Left ventricle myocardium inferior (tissue), 1 donor: ENCODE measurements at places on chromosomes 6 and 20. TPM values are rescaled to one million over a fixed set of nuclear protein-coding genes. Genes with fewer than 3 reads are reported as not detected.

GRCh38 chr6:30495993-30496392 is 6.7 kb downstream of the HLA-E start:
- peaks cover 31% of the 10 kb centered on the region for H3K36me3 ChIP-seq
- peak overlapping the region; percentile 61 for H3K27ac ChIP-seq
- no peak for DNase-seq
- peaks cover 66% of the 10 kb centered on the region for H3K4me1 ChIP-seq
- no peaks in the 10 kb centered on the region for H3K27me3 ChIP-seq

DNA sequence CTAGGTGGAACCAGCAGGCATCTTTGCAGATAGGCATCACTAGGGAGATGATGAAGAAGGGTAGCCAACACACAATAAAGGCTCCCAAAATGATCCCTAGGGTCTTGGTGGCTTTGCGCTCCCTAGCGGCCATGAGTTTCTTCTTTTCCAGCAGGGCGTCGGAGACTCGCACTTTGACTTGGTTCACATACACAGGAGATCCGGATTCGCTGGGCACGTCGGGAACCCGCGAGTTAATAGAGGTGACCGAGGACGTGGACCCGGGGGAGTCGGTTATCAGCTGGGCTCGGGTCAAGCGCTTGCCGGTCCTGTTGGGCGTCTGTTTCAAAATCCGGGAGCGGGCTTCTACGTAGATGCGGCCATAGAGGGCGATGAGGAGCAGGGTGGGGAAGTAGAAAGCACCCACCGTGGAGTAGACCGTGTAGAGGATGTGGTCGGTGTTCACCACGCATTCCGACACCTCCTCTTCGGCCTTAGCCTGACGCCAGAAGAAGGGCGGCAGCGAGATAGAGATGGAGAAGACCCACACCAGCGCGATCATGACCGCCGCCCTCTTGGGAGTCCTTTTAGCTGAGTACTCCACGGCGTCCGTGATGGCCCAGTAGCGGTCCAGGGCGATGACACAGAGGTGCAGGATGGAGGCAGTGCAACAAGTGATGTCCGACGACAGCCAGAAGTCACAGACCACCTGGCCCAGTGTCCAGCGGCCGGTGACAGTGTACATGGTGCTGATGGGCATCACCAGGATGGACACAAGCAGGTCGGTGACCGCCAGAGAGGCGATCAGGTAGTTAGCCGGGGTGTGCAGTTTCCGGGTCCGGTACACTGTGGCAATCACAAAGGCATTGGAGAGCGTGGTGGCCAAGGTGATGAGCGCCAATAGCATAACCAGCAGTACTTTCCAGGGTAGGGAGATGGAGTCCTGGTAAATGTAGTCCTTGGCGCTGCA is 658 bp downstream of the HTR1B start:
- peak overlapping the region; percentile 66 for H3K4me3 ChIP-seq
- no peak overlapping the region for H3K27ac ChIP-seq
- H3K27me3 ChIP-seq: peaks cover 68% of the 10 kb centered on the region
- no peak for DNase-seq

- no peaks in the 10 kb centered on the region for H3K36me3 ChIP-seq
- peaks cover 9% of the 10 kb centered on the region for H3K4me1 ChIP-seq
- H3K27ac ChIP-seq: no peak overlapping the region
- H3K4me3 ChIP-seq: no peak overlapping the region
- no peaks in the 10 kb centered on the region for H3K27me3 ChIP-seq
- no peak for DNase-seq
Observed at GRCh38 chr20:46573234-46573633, 22.8 kb upstream of the OCSTAMP start.

GRCh38 chr6:130425537-130425936 is 59.7 kb downstream of the TMEM200A start:
- H3K4me3 ChIP-seq: no peak overlapping the region
- DNase-seq: no peak
- no peaks in the 10 kb centered on the region for H3K4me1 ChIP-seq
- H3K27me3 ChIP-seq: no peaks in the 10 kb centered on the region
- no peaks in the 10 kb centered on the region for H3K36me3 ChIP-seq
- no peak overlapping the region for H3K27ac ChIP-seq

The RHAG gene
- 0.44 TPM for total RNA-seq

The ZBTB46 gene
- total RNA-seq: 13.6 TPM

The C6orf15 gene
- total RNA-seq: not detected

DNA sequence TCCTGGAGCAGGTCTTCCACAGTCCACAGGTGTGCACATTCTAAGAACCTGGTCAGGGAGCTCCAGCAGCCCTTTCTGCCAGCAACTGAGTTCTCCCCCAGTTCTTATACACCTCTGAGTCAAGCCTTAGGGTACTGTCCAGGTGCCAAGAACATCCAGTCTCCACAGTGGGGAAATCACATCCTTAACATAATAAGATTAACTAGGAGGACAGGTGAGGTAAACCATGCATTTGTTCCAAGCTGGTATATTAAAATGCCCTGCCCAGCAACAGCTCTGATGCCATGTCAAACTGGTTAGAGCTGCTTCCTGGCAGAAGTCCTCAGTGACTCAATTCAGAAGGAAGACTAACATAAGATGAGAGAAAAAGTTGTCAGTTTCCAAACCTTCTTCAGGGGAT is 303.9 kb upstream of the SGK1 start:
- no peaks in the 10 kb centered on the region for H3K36me3 ChIP-seq
- no peak overlapping the region for H3K27ac ChIP-seq
- no peak overlapping the region for H3K4me3 ChIP-seq
- DNase-seq: no peak

- H3K27ac ChIP-seq: peak overlapping the region; percentile 72
- DNase-seq: peak; percentile 43
- peak overlapping the region; percentile 67 for H3K4me3 ChIP-seq
Observed at GRCh38 chr6:41427642-41428335, 92.4 kb downstream of the NCR2 start.

- no peak overlapping the region for H3K27ac ChIP-seq
- no peaks in the 10 kb centered on the region for H3K36me3 ChIP-seq
- DNase-seq: no peak
- H3K4me1 ChIP-seq: peaks cover 10% of the 10 kb centered on the region
- H3K27me3 ChIP-seq: peaks cover 7% of the 10 kb centered on the region
Observed at GRCh38 chr20:45440891-45441685, 25.1 kb downstream of the PIGT start.

DNA sequence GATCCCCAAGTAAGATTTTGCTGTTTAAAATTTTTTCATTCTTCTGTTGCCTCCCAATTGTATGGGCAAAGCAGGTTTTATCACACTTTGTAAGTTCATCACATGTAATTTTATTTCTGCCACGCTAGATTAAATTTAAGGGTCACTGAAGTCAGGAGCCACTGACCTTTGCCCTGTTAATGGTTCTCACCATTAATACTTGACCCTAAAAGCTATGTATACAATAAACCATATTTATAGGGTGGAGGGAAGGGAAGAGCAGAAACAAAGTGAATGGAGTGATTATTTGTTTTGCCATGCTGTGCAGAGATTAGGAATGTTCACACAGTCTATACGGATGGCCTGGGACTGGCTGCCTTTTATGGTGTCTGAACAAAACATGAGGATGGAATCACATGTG is 186.7 kb downstream of the BMP2 start:
- H3K27me3 ChIP-seq: no peaks in the 10 kb centered on the region
- no peak overlapping the region for H3K27ac ChIP-seq
- H3K4me1 ChIP-seq: no peaks in the 10 kb centered on the region
- H3K4me3 ChIP-seq: no peak overlapping the region

DNA sequence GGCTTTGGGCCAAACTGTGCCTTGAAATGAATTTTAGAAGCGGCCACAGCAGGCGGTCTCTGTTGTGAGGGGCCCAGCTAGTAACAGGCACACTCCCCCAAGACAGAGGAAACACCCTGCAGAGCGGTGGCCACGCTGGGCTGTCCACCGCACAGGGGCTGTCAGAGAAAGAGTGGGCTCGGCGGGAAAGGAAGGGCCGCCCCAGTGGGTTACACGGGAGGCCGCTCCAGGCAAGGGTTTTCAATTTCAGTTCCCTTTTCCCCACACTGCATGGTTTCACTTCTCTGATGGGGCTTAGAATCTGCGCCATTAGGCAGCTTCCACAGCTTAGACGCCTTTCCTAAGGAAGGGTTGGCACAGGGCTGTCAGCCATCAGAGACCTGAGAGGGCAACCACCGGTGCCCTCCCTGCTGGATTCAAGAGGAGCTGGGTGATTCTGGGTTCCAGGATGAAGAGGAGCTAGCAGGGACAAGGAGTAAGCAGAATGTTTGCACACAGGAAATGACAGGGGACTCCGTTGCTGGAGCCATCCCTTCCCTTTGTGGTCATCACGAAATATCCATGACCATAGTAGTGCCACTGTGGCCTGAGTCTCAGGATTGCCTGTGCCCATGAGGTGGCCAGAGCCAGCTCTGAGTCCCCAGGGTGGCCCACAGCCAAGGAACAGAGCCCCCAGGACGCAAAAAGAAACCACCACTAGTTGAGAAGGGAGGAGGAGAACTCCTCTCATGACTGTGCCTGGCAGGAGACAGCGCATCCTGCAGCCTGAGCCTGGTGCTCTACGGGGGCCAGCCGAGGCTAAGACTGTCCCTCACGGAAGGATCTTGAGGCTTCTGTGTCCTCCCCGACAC is 282.7 kb downstream of the NRN1 start:
- H3K27me3 ChIP-seq: no peaks in the 10 kb centered on the region
- H3K4me3 ChIP-seq: no peak overlapping the region
- H3K27ac ChIP-seq: no peak overlapping the region

The LINC00237 gene
- total RNA-seq: not detected

The TOMM6 gene
- total RNA-seq: 177 TPM

DNA sequence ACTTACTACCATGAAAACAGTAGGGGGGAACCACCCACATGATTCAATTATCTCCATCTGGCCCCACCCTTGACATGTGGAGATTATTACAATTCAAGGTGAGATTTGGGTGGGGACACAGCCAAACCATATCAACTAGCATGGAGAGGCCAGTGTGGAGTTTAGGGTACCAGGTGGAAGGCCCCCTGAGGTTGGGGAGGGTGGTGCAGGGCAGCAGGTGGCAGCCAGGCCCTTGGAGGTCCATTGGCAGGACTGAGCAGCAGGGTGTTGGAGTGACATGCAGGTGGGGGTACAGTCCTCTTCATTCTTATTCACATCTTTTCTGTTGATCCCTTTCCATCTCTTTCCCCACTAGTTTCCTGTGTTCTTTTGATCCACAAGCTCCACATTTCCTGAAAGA is 42.9 kb downstream of the PHACTR3 start:
- no peaks in the 10 kb centered on the region for H3K27me3 ChIP-seq
- H3K27ac ChIP-seq: no peak overlapping the region
- DNase-seq: no peak
- no peak overlapping the region for H3K4me3 ChIP-seq
- H3K4me1 ChIP-seq: peaks cover 13% of the 10 kb centered on the region
- no peaks in the 10 kb centered on the region for H3K36me3 ChIP-seq

The SLC22A23 gene
- 7.0 TPM for total RNA-seq
